ENCODE measurements at places on chromosomes 1 and 21.

DNA sequence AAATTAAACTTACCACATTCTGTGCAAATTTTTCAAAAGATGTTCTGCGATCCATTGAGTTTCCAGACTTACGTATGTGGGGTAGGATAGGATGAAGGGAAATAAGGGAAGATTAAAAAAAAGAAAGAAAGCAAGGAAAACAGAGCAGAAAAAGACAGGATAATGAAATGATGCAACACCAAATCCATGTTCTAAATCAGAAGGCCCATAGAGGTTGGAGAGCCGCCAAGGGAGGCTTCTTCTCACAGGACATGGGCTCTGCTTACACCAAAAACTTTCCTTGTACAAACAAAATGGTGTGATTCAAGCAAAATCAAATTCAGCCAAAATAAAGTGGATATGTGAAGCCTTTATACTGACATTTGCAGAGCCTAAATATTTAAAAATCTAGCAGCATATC is 189.5 kb upstream of the GREM2 start:
- no peak for DNase-seq

DNA sequence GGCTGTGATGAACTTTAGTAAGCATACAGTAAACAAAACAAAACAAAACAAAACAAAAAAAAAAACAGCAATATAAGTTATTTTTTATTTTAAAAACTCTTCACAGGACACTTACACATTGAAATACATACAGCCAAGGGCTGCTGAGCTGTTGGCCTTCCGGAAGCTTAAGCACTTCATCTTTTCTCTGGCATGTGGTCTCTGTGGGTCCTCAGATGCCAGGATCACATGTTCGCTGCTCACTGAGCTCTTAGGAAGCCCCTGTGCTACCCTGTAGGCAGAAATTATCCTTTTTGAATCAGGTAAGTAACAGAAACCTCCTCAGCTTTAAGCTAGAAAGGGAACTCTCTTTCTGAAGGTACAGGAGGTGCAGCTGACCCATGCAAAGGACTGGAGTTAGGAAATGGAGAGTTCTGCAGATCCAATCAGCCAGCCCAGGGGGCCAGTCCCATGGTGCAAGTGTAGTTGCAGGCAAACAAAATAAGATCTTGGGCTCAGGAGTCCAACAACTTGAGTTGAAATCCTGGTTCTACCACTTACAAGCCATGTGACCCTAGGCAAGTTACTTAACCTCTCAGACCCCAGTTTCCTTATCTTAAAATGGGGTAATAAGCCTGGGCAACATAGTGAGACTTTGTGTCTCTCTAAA is 22.4 kb upstream of the MED18 start:
- DNase-seq, result no peak

GRCh38 chr1:171115280-171115897 is 24.7 kb downstream of the FMO3 start:
- no peak for DNase-seq

DNA sequence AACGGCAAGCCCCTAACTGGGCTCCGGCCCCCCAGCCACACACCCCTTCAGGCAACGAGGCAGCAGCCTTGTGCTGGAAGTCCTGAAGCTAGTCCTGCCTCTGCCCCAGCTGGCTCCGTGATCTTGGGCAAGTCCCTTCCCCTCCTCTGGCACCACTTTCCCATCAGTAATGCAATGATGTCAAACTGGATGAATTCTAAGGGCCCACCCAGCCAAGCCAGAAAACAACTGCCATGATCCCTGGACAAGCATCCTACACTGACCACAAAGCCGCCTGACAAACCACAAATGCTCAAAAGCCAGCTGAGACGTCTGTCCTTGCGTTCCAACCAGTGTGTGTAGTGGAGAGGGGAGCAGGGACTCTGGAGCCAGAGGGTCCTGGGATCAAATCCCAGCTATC is 26.8 kb downstream of the IFFO2 start:
- no peak for DNase-seq

DNA sequence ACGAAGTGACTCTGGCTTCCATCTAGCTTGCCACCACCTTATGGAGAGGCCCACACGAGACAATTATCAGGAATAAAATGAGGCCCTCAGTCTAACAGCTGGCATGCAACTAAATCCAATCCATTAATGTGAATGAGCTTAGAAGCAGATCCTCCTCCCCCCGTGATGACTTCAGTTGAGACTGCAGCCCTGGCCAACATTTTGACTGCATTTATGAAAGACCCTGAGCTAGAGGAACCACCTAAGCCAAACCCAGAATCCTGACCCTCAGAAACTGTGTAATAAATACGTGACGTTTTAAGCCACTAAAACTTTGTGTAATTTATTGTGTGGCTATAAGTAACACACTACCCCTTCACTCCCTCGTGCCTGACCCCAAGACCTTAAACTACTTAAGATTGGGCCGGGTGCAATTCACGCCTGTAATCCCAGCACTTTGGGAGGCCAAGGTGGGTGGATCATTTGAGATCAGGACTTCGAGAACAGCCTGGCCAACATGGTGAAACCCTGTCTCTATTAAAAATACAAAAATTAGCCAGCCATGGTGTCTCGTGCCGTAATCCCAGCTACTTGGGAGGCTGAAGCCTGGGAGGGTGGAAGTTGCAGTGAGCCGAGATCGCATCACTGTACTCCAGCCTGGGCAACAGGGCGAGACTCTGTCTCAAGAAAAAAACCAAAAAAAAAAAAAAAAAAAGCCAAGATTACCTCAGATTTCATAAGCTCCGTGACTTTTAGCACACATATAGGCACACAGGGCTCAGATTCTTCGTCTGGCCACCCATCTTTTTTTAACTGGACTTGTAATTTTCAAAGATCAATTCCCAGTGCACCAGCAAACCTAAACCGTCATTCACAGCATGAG is 72.5 kb downstream of the ENAH start:
- DNase-seq, result no peak

DNA sequence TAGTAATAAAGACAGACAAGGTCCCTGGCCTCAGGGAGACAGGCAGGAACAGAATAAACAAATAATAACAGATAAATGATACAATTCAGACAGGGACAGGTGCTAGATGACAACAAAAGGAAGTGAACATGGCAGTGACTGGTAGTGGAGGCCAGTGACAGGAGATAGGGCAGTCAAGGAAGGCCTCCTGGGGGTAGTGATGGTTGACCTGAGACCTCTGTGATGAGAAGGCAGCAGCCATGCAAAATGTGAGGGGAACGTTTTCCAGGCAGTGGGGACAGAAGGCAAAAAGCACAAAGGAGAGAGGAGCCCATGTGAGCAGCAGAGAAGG is 18.5 kb downstream of the OPTC start:
- DNase-seq, result no peak

DNA sequence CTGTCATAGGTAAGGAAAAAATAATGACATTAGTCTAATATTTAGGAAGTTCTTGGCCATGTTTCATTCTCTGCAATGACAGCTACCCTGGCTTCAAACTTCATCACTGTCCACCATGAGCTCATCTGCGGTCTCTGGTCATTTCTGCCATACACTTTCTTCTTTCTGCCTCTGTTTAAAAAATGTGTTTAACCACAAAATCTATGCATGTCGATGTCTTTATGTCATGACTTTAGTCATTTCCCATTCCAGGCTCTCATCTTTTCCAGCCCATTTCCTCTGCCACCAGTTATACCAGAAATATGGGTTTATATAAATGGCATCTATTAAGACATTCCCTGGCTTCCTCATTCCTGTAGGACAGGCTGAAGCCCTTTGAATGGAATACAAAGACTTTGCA is 68.5 kb upstream of the DUSP10 start:
- no peak for DNase-seq

GRCh38 chr1:40379785-40380452 is 6.4 kb downstream of the SMAP2 start:
- DNase-seq, result no peak

- no peak for DNase-seq
Observed at GRCh38 chr1:215911406-215911968, 344.4 kb downstream of the KCTD3 start.

DNA sequence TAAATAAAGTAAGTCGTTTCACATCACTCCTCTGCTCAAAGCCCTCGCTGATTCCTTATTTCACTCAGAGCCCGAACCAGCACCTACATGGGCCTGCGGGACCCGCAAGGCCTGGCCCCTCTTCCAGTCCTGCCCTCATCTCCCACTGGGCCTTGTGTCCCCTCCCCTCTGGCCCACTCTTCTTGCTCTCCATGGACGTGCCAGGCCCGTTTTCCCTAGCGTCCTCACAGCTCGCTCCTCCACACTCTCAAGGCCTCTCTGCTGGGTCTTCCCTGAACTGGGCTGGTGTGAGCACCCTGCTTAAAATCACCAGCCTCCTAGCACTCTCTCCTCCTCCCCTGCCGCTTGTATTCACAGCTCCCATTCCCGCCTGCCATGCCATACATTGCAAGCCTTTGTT is 237.9 kb downstream of the FOXD2 start:
- DNase-seq, result no peak

Data from cortex of kidney (tissue), 1 donor.